Esophagus mucosa (tissue), 1 donor: ENCODE measurements at places on chromosomes 2 and 18.

- ATAC-seq = peak; percentile 39
Observed at GRCh38 chr18:56112013-56112749, 524.2 kb upstream of the TCF4 start.

GRCh38 chr2:106185475-106186184, 8.5 kb downstream of the UXS1 start:
- no peak for ATAC-seq

DNA sequence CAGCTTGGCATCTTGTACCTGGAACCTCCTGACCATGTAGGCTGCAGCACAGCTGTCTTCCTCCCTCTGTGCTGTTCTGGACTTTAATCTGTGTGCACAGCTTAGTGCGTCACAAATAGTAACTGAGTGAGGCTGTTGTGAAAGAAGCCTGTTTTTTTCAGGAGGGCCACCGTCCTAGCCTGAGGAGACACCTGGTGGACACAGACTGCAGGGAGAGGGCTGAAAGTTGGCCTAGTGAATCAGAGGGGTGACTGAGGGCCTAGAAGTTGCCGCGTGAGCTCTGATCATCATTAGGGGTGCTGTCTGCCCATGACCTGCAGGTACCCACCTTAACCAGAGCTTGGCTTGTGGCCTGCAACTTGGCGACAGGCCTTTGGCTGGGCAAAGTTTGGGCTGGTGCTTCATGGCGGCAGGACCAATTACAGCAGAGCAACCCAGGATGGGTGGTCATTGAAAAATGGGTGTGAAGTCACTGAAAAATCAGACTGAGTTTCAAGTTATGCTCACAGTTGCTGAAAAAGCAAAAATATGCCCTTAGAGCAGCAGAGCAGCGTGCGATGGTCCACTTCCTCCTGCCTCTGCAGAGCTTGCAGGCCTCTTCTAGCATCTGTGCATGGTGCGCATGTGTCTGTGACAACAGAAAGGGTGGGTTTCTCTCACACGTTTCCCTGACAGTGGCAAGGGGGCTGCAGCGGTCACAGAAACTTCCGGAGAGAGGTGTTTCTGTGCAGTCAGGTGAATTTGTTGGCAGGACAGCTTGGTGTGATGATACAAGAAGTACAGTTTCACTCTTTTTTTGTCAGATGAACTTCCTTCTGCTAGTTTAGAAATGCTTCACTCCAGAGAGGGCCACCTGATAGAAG, 9.6 kb downstream of the GDF7 start:
- ATAC-seq = peak; percentile 45

DNA sequence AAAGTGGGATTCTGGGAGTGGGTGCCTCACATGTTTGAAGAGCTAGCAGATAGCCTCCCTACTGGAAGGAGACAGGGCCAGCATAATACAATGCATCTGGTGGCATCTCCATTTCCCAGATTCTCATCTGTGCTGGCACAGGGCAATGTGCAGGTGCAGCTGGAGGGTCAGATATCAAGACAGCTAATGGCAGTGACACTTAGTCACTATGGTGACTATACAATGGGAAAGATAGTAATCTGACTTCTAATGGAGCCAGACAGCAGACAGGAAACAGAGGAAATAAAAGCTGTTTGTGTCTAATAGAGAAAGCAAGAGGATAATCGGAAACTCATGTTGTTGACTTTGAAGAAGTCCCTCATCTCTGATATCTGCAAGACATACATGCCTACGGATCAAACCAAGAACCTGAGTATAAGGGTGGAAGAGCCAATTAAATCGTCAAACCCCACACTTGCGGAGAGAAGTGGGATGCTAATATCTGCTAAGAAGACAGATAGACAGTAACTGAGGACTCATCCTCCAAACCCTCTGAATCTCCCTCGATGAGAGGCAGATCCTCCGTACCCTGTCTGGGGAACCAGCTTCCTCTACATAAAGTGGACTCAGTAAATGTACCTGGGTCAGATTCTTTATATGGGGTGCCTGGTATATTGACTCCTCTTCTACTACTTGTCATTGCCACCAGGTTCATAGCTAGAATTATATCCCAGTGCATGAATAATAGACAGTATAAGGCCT, 692.7 kb downstream of the SOCS6 start:
- no peak for ATAC-seq

- ATAC-seq = no peak
Observed at GRCh38 chr2:168944065-168944464, 43.0 kb downstream of the G6PC2 start.
